ENCODE measurements at places on chromosomes 11 and 22.

GRCh38 chr11:61756452-61757212 lies 4.2 kb downstream of the MYRF start:
- DNase-seq, result peak; percentile 82

DNA sequence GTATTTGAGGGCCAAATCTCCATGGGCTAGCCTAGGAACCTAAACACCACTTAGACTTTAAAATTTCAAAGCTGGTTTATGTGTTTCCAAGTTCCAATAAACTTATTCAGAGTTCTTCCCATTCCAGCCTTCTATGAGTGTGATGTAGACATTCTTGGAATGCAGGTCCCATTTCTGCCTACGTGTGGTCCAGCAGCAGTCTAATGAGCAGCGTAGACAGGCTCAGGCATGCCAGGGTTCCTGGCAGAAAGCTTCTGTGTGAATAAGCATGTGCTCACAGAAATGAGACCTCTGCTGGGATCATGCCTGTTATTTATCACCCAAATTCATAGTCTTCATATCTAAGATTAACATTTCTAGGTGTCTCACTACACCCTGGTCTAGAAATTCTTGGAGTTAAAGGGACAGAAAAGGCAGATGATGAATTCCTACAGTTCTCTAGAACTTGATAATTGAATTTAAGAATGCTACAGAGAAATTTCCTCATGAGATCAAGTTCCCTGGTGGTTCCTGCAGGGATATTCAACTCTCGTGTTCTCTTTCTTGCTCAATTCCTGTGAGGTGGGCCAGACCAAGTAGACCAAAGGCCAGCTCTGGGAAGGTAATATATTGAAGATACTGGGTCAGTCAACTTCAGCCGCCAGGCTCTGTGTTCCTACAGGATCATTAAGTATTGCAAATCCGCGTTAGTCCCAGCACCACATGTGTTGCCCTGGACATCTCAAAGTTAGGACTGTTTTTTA lies 17.6 kb downstream of the RNF185 start:
- DNase-seq, result peak; percentile 79

DNA sequence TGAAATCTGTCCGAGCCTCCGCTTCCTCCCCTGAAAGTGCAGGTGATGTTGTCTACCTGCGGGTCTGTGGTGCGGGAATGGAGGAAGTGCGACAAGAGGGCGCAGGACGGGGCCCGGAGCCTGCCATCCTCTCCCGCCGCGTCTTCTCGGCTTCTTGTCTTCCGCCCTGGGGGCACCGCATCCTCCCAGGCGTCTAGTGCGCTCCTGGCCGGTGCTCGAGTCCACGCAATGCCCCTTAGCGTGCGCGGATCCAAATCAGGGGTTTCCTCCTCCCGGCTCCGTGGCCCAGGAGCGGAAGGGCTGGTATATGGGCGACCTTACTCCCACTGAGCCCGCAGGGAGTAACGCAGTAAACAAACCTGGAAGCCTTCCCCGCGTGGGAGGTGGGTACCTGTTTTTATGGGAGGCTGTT lies 405 bp downstream of the SFI1 start:
- DNase-seq, result no peak

GRCh38 chr11:737366-737765 lies 9.9 kb upstream of the TALDO1 start:
- no peak for DNase-seq

DNA sequence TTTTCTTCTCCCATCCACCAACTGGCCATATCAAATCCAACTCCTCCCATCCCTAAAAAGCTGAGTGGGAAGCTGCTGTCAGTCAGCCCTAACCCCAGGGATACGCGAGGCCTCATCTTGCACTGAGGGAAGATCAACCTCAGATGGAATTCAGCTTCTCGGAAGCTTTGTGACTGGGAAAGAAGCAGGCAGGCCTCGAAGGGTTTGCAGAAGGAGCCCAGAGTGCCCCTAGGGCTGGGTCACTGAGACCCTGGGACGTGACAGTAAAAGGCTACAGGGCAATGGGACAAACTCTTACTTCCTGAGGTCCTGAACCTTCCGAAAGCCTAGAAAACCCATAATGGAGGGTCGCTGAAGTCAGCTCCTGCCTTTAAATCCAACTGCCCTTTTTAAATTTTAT lies 34.4 kb upstream of the NNMT start:
- DNase-seq, result no peak

- DNase-seq, result peak; percentile 97
These were observed 33.2 kb upstream of the CCDC89 start for GRCh38 chr11:85718991-85719807.

DNA sequence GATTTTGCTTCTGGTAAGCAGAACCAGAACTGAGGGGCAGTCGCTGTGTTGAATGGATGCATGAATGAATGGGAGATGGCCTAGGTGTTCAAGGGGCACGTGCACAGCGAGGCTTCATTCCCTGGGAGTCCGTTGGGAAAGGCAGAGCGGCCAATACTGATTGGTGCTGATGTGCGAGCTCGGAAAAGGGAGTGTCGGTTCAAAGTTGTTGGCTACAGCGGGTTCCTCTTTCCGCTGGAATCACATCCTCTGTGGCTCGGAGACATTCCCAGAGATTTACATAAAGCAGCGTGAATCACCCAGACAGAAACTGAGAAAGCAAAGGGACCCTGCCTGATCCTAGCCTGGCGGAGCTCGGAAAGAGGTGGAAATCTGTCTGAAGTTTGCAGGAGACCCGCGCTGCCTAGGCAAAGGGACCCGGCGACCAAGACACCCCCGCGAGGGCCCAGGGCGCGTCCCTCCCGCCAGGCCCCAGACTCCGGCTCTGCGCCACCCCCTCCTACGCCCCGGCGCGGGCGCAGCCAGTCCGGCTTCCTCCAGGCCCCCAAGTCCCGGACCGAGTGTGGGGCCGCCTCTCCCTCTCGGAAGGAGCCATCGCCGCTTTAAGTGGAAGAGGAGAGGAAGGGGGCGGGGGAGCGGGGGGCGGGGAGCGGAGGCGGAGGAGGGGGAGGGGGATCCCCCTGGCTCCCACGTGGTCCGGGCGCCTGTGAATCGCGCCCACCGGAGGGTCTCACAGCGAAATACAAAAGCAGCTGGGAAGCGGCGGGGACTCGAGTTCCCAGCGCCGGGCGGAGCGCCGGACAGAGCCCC lies at the start of gene FJX1:
TSS of gene FJX1 (plus strand) at position 774 of the 810 bp plus-strand sequence. CDS start 177 bp downstream, outside the sequence.
- peak; percentile 86 for DNase-seq

GRCh38 chr22:22865311-22866072 lies 22.1 kb upstream of the IGLL5 start:
- DNase-seq, result no peak

GRCh38 chr11:101010899-101011298 lies 118.7 kb downstream of the PGR start:
- no peak for DNase-seq

DNA sequence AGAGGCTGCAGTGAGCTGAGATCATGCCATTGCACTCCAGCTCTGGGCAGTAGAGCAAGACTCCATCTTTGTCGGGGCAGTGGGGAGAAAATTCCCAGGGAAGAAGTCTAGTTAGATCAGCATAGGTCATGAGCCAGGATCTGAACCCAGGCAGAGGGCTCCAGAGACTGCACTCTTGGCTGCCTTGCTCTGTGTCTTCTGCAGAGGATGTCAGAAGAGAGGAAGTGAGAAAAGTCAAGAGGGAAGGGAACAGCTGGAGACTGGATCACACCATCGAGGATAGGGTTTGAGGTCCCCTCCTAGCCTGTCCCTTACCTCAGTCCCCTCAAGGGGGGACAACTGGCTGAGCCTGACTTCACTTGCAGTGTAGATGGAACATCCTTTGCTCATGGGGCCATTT lies 5.8 kb downstream of the MYOD1 start:
- no peak for DNase-seq

GRCh38 chr11:95501761-95502266 lies 270.8 kb upstream of the SESN3 start:
- no peak for DNase-seq

DNA sequence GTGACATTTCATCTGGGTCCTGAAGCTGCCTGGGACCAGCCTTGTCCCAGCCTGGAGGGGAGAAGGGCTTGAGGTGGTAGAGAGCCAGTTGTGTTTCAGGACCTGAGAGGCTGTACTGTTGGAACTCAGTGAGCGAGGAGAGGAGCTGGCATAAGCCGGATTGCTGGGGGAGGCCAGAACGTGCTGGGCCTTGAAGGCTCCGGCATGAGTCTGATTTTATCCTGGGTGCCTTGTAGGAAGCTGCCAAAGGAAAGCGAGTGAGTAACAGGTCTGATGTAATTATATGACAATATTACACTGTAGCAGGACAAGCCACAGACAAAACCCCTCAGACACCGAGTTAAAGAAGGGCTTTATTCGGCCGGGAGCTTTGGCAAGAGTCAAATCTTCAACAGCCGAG lies 17.2 kb downstream of the AP2A2 start:
- no peak for DNase-seq

- no peak for DNase-seq
These were observed 86.1 kb downstream of the CLPB start for GRCh38 chr11:72348250-72348649.

DNA sequence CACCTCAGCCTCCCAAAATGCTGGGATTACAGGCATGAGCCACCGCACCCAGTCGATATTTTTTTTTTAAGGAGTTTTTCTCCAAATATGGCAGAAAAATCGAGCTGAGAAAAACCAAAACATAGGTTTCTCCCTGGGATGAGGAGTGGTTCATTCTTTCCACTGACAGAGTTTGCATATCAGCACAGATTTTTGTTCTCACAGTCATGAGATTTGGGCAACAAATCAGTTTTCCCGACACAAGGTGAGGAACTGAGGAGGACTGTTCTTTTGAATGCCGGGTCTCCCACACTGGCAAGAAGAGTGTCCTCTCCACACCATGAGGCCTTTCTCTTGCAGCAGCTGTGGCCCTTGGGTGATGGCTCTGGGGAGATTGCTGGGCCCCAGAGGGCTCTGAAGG lies 3.8 kb upstream of the EHD1 start:
- DNase-seq, result no peak

DNA sequence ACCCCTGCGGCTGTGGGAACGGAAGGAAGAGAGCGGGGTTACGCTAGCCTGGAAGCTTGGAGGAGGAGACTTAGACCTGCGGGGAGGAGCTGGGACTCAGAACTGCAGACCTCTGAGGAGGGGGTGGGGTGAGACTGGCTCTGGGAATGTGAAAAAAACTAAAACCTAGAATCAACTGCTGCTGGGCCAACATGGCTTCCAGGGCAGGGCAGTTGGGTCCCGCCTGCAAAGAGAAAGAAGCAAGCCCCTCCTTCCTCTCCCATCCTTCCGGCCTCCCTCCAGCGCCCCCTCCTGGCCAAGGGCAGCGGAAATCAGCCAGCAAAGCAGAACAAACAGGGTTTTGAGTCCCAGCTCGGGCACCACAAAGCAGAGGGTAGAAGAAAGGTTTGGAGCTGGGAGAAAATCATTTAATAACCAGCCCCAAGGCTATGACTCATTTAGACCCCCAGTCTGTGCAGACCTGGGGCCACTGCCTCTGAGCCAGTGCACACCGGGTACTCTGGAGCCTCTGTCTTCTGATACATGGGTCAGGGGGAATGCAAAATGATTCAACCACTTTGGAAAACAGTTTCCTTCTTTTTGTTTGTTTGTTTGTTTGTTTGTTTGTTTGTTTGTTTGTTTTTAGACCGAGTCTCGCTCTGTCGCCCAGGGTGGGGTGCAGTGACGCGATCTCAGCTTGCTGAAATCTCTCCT lies 7.3 kb upstream of the NCF4 start:
- no peak for DNase-seq

GRCh38 chr11:12734625-12735024 lies 60.4 kb downstream of the TEAD1 start:
- no peak for DNase-seq

DNA sequence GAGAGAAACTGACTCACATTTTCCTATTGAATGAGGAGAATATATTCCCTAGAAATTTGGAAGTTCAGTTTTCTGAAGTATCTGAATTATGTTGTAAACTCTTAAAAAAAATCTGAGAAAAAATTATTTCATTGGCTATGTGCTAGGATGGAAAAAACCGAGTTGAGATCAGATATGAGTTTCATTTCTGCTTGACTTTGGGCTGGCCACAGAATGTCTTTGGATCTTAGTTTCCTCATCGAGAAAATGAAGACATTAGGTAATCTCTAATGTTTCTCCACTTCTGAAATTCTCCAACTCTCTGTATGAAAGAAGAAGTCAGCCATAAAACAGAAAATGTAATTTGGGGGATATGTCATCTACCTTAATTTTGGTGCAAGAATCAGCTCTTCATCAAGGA lies 28.8 kb downstream of the SLN start:
- no peak for DNase-seq

DNA sequence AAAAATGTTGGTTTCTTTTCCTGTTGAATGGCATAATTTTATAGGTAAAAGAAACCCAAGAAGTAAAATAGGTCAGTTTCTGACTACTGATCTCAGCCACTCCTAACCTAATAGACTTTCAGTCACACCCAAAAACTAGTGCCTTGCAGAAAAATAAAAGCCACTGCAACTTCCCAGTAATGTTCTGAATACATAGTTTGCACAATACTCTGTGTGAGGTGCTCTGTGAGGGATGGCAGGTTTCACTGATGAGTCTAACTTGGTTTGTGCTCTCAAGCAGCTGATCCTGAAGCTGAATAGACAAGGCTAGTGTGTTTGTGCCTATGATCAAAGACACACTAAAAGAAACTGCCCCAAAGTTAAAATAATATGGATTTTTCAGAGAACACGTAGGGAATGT lies 758.3 kb downstream of the NELL1 start:
- no peak for DNase-seq

DNA sequence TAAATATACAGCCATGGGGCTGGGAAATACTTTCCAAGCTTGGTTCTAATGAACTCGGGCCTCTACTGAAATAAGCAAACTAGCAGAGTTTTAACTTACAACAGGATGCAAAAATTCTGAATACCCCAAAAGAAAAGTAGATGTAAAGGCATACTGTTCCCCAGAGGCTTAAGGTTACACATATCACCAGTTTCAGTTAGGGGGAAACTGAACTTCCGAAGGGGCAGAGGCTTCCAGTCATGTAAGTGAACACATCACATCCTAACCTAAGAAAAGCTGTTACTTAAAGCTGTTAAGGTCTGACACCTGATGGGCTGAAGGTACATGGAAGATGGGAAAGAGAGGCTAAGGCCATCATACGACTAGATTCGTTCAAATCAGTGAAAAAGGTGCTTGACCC lies 2.3 kb downstream of the GAB2 start:
- DNase-seq, result no peak

- peak; percentile 93 for DNase-seq
These were observed 131.9 kb downstream of the RASSF10 start for GRCh38 chr11:13140873-13141655.

- no peak for DNase-seq
These were observed 186.1 kb downstream of the SOX6 start for GRCh38 chr11:16169956-16170847.

DNA sequence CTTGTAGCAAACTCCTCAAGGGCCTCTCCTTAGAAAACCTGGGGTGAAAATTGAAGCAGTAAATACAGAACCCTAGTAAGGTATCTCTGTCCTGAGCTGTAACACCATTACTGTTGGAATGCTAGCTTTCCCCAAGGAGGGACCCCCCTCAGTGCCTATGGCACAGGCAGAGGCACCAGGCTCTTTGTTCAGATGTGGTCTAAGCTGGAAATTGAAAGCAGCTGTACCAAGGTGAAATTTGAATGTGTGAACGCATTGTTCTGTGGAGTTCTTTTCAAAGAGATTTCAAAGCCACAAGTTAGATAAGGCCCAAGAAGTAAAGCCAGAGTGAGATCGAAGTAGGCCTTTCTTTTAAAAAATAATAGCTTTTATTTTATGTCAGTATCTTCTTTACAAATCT lies 71.9 kb upstream of the HORMAD2 start:
- DNase-seq, result no peak
